AG04450 (cell line): ENCODE measurements at places on chromosomes 2 and 18.
A peak's percentile ranks its signal among the peaks of the same experiment; 100 is the strongest.

- no peak for DNase-seq
Observed at GRCh38 chr2:189104934-189105333, 74.6 kb downstream of the COL5A2 start.

- no peak for DNase-seq
Observed at GRCh38 chr18:46388286-46388685, 268.7 kb downstream of the LOXHD1 start.

GRCh38 chr18:13136904-13137669, 81.5 kb upstream of the LDLRAD4 start:
- DNase-seq, result no peak

GRCh38 chr2:232870766-232871371, 805 bp downstream of the SNORC start:
- no peak for DNase-seq

DNA sequence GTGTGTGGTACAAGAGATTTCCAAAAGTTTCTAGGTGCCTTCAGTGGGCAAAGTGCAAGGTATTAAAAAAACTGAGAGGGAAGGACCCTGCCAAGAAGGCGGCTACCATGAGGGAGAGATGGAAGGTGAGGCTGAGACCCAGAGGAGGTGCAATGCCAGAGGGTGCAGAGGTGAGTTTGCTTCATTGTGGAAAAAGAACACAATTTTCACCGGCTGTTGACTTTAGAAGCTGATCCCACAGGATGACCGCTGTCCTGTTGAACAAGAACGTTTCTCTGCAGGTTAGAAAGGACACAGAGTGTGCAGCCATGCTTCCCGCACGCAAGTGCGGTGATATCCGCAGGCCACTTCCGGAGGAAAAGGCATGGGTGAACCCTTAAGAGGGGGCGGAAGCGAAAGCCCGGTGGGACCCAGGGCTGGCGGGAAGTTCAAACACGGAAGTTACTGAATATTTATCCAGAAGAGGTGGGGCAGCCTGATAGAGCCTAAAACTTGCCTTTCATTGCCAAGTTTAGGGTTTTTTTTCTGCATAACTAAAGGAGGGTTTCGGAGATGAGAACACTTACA, 16.6 kb downstream of the SP110 start:
- no peak for DNase-seq

- DNase-seq, result no peak
Observed at GRCh38 chr2:1715184-1716013, 28.9 kb downstream of the PXDN start.

- no peak for DNase-seq
Observed at GRCh38 chr2:11129598-11130449, 25.4 kb upstream of the SLC66A3 start.

GRCh38 chr2:13968811-13969210, 663.7 kb upstream of the LRATD1 start:
- DNase-seq, result no peak

- DNase-seq, result no peak
Observed at GRCh38 chr18:79866889-79867574, 69.3 kb downstream of the KCNG2 start.

DNA sequence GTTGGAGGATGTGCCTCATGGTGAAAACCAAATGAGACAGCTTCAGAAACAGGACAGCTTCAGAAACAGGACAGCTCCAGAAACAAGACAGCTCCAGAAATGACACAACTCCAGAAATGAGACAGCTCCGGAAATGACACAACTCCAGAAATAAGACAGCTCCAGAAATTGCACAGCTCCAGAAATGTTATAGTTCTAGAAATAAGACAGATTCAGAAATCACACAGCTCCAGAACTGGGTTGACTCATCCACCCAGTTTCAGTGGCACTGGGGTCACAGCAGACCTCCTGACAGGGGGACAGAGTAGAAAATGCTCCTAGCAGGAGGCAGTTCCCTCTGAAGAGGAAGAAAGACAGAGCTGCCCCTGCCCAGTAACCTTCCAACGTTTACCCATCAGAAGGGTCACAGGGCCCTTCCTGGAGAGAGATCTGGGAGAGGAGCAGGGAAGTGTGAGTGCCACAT, 26.9 kb upstream of the COL6A3 start:
- DNase-seq, result no peak

DNA sequence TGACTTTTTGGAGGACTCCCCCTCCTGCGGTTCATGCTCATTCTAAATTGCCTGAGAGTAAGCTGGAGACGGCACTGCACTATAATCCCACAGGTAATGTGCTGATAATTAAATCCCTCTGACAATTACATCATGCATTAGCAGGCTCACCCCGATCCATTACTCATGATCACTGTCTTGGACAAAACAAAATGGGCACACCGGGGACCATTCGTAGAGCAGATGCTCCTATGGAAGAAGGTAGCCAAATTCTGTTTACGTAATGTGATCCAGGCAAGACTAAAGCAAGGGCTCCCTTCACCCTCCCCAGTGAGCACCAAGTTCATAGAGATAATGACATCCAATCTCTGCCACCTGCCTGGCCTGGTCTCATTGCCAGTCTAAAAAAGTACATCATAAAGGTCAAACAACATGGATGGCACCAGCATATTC, 657.1 kb upstream of the SOX11 start:
- DNase-seq, result no peak

GRCh38 chr18:48453330-48454066, 44.3 kb upstream of the ZBTB7C start:
- DNase-seq, result no peak

DNA sequence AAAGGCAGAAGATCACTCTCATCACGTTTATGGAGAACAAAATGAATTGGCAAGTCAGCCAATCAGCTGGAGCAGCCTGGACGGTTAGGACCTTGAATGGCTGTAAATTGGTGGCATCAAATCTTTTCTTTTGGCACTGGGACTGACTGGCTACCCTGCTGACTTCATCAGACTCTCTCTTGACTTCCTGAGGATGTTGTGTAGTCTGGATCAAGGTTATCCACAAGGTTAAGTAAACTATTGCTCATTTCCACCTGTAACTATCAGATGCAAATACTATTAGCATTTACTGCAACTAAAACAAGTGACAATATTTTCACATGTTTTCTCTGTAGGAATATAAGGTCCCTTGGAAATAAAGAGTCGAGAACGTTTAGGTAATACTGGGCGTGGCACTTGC, 134.3 kb upstream of the RASGRP3 start:
- no peak for DNase-seq

- DNase-seq, result no peak
Observed at GRCh38 chr2:140747665-140748064, 1383.2 kb downstream of the LRP1B start.

DNA sequence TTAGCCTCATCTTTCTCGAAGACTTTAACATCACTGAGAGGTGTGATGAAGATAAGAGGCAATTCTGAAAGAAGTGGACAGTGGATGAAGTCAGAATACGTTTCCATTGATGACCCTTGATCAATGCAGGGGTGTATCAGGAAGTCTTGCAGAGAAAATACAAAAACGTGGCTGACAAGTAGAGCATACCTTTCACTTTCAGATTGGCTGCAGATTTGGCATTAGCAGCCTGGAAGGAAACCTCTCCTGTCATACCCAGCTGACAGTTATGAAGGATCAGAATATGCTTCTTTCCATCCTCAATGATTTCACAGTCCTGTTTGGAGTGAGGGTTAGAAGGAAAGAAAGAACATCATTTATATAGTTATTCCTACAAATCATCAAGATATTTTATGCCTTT, 152.5 kb downstream of the PLEKHA3 start:
- DNase-seq, result no peak

GRCh38 chr2:26723991-26724750, 31.6 kb downstream of the KCNK3 start:
- DNase-seq, result no peak

DNA sequence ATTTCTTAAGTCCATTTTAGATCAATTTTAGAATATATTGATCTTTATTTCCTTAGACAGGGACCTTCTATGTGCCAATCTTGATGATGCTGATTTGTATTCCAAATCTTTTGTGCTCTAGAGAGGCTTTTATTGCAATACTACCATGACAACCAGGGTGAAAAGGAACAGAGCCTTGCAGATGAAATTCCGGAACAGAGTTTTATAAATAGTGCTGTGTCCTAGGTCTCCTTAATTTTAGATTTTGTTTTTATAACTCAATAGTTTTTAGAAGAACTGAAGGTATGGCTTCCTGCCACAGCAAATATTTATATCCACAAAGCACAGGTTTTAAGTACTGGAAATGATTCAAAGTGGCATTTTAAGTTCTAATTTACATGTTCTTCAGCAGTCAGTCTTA, 160.2 kb downstream of the PMAIP1 start:
- DNase-seq, result no peak

GRCh38 chr2:223722226-223722625, 115.2 kb downstream of the AP1S3 start:
- DNase-seq, result no peak

DNA sequence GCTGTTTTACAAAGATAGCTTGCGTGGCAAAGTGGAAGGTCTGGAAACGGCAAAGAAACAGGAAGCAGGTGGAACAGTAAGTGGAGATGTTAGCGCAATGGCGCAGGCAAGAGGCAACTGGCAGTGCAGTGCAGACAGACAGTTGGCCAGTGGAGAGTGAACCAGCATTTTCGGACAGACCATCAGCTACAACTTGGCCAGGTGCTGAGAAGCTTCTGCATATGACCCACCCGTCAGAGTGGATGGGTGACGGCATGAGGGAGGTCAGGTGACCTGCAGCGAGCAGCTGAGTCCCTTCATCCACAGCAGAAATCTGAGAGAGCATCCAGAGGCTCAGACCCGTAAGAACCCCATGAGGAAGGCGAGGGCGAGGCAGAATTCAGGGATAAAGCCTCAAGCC, 33.8 kb downstream of the NPC1 start:
- DNase-seq, result no peak

DNA sequence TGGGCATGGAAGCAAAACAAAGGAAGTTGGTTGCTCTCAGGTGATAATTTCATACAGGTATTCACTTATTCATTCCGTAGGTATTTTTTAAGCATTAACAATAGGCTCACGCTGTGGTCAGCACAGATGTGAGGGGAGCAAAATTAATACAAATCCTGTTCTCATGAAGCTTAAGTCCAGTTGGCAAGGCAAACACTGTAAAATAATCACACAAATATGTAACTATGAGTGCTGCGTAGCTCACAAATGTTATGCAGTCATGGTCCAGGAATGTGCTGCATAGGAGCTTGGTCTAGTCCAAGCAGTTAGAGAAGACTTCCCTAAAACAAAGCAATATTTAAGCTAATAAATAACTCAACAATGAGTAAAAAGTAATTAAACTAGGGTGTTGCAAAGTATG, 23.9 kb downstream of the SP5 start:
- DNase-seq, result peak; percentile 83

- DNase-seq, result no peak
Observed at GRCh38 chr2:215431290-215431689, 4.6 kb downstream of the FN1 start.

GRCh38 chr2:46344706-46345105, 47.5 kb downstream of the EPAS1 start:
- no peak for DNase-seq

GRCh38 chr18:6997808-6998207, 119.8 kb downstream of the LAMA1 start:
- DNase-seq, result no peak

DNA sequence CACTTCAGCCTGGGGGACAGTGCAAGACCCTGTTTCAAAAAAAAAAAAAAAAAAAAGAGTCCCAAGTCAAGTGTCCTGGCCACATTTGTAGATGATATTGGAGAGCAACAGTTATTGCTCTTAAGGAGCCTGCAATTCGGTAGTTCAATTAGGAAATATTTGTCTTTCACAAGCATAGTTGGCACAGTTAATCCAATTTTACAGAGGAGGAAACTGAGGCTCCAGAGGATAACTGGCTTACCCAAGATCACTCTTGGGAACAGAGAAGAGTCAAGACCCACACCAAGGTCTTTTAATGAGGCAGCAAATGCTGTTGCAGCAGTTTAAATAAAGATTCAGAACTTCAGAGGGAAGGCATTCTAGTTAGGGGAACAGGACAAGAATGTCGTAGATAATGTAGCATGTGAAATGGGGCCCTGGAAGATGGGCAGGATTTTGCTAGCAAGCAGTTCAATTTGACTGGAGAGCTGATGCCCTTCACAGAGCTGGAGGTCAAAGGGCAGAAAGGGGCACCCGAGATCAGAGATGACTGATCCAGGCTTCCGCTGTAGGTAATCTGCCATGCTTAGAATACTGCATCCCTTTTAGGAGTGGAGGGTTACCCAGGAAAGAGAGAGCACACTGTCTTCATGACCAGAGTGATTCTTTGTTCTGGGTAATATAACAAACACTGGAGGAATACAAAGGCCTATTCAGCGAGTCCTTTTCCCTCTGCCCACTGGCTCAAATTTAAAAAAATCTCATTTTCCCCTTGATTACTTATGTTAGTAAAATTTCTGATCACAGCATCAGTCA, 3.0 kb downstream of the NPC1 start:
- DNase-seq, result no peak

DNA sequence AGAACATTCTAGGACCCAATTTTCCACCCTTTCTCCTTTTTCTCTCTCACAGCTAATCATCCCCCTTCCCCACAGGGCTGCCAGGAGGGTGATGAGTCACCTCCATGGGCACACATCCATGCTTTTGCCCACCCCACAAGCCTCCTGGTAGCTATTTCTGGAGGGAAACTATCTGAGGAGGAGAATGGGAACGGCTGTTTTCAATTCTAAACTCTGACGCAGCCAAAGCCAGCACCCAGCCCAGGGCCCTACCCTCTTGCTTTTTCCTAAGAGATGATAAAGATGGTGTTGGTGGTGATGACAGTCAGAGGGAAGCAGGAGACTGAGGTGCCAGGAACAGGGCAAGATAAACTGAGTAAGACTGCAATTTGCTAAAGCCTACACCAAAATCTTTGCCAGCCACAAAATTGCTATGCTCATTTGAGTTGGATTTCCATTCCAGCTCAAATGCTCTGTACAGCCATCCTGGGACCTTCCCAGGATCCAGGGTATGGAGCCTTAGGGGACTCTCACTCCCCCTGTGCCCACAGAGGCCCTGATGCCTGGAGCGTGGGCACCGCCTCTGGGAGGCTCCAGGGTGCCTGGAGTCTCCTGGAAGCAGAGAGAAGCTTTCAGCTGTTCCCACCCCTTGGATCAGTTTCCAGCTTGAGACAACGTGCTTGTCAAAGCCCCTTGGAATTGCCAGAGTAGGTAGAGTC, 62.0 kb upstream of the FZD7 start:
- DNase-seq, result no peak

- no peak for DNase-seq
Observed at GRCh38 chr18:44725300-44726058, 44.8 kb downstream of the SETBP1 start.
